CD4-positive, alpha-beta T cell (primary cell): ENCODE measurements at places on chromosomes 12 and 14.

GRCh38 chr12:52669426-52669825 is 10.8 kb downstream of the KRT1 start:
- DNase-seq, result no peak

DNA sequence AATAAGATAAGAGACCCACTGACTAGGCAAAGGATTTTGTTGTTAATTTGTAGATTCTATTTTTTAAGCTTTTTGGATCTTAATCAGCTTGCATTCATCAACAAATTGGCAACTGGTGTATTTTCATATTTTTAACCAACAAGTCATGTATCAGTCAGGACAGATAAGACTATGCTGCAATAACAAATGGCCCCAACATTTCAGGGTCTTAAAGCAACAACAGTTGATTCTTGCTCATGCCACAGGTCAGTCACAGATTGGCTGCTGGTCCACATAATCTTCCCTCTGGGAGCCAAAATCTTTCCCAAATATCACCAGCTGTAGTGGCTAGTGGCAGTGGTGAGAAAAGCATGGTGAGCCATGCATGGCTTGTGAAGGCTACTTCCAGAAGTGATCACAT is 21.9 kb upstream of the SERPINA12 start:
- no peak for DNase-seq

DNA sequence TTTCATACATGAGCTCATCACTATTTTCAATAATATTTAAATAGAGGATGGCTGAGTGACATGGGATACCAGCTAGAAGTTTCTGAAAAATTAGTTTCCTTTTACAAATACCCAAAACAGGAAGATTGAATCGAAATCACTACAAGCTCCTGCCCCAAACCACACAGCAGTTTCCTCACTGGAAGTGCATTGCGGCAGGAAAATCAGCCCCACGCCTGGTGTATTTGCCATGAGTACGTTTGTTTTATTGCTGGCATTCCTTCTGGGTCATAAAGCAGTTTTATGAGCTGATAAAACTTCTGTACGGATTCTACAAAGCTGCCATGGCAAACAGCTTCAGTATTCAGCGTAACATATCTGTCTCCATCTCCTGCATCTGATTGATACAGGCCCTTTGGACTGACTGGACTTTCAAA is 23.7 kb downstream of the CDC42BPB start:
- DNase-seq, result no peak

DNA sequence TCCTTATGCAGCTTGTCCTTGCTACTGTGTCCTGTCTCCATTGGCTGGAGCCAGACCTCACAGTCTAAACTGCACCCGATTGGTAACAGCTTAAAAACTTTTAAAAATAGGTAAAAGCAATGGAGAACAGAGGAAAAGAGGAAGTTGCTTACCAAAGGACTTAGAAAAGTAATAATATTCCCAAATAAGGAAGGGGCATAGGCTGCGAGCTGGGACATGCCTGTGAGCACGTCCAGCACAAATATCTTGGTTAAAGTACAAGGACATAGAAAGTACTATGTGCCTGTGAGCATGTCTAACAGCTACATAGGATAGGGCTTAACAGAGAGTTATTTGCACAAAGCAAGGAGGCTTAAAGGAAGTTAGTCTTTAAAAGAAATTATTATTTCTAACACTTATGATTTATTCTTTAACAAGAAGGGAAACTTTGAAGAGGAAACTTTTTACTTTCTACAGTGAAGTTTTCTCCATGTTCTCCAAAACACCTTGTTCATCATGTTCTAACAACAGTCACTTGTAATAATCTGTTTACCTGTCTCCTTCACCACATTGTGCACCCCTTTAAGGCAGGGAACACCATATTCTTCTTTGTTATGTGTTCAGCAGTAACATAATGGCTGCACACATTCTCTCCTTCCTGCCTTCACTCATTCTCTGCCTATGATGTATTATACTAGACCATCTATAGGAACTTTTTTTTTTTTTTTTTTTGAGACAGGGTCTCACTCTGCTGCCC is 9.8 kb upstream of the UBE2N start:
- DNase-seq, result no peak

DNA sequence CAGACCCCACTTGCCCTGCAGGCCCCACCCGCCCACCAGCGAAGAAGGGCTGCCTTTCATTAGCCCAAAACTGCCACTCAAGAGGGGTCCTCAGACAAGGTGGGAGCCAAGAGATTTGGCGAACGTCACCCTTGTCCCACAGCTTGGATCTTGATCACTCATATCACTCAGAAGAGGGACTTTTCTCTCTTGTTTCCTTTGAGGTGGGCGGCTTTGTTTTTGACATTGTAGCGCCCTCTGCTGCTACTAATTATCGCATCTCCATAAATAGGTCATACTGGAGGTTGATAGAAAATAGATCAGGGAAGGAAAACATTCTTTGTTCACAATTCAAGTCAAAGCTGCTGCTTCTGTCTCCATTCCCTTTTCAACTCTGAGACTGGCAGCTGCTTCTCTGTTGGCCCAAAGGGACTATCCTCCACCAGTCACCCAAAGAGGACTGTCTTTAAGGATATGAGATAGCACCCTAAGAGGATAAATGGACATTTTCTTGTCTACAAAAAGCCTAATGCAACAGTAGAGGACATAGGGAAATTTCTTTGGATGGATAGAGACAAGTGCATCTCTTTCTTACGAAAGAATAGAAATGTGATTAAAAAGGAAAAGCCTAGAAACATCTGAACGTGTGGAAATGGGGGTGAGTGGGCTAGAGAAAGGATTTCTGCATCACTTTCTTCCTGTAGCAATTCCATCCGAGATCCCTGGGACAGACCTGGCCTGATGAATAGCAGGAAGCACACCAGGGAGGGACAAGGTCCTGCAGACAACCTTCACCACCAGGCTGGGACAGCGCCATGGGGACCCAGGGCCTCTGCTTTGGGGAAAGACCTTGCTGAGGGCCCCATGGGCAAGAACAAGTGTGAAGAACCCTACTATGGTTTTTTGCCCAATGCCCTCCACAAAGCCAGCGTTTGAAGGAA is 115.8 kb downstream of the DAD1 start:
- no peak for DNase-seq
